Hair follicular keratinocyte (primary cell): ENCODE measurements at places on chromosomes 1 and 21. TPM values are rescaled to one million over a fixed set of nuclear protein-coding genes. Genes with fewer than 3 reads are reported as not detected.

DDR2 gene
- total RNA-seq, result 3.1 and 6.1 TPM in 2 replicates

NCAM2 gene
- 0.04 TPM in 1 of 2 replicates, not detected in the other for total RNA-seq

SELE gene
- not detected in 2 replicates for total RNA-seq

OR2AK2 gene
- total RNA-seq, result not detected in 2 replicates

DEPDC1 gene
- total RNA-seq, result 7.5 and 21.8 TPM in 2 replicates

BLACAT1 gene
- 1.8 and 2.4 TPM in 2 replicates for total RNA-seq

CLDN19 gene
- total RNA-seq, result not detected in 2 replicates

DCST1 gene
- total RNA-seq, result not detected in 2 replicates

SH3BGR gene
- 0.46 and 0.70 TPM in 2 replicates for total RNA-seq

RNF186 gene
- not detected in 2 replicates for total RNA-seq

TCHHL1 gene
- 0.08 TPM in 1 of 2 replicates, not detected in the other for total RNA-seq

NFASC gene
- total RNA-seq, result 1.4 and 1.6 TPM in 2 replicates

CFHR5 gene
- total RNA-seq, result not detected in 2 replicates

PROX1 gene
- total RNA-seq, result 0.15 and 0.16 TPM in 2 replicates

GSTM2 gene
- total RNA-seq, result 3.8 and 8.0 TPM in 2 replicates

EPS8L3 gene
- not detected in 2 replicates for total RNA-seq

CLCA1 gene
- total RNA-seq, result 0.08 TPM in 1 of 2 replicates, not detected in the other

ADAMTS1 gene
- total RNA-seq, result 9.9 and 13.7 TPM in 2 replicates

FMO5 gene
- 0.08 and 0.39 TPM in 2 replicates for total RNA-seq

LCE1C gene
- total RNA-seq, result 1.1 and 9.9 TPM in 2 replicates

PSEN2 gene
- total RNA-seq, result 9.8 and 13.1 TPM in 2 replicates

FALEC gene
- total RNA-seq, result not detected in 2 replicates

TTLL10 gene
- not detected in 2 replicates for total RNA-seq

TENT5C gene
- total RNA-seq, result 0.15 and 0.16 TPM in 2 replicates

AURKAIP1 gene
- 170 and 228 TPM in 2 replicates for total RNA-seq

AKNAD1 gene
- total RNA-seq, result 0.15 TPM in 1 of 2 replicates, not detected in the other

CASZ1 gene
- total RNA-seq, result 4.7 and 8.9 TPM in 2 replicates

HIVEP3 gene
- 0.95 and 1.7 TPM in 2 replicates for total RNA-seq

KRTAP21-2 gene
- not detected in 2 replicates for total RNA-seq

DMBX1 gene
- total RNA-seq, result not detected in 2 replicates

KLHDC9 gene
- total RNA-seq, result 0.68 and 2.7 TPM in 2 replicates

SHISAL2A gene
- total RNA-seq, result not detected in 2 replicates

OLIG2 gene
- total RNA-seq, result not detected in 2 replicates

USP48 gene
- 14.9 and 20.0 TPM in 2 replicates for total RNA-seq

ADCY10 gene
- 0.15 and 0.86 TPM in 2 replicates for total RNA-seq

TEDDM1 gene
- not detected in 2 replicates for total RNA-seq

ATAD3C gene
- total RNA-seq, result not detected in 2 replicates

USP25 gene
- 16.0 and 25.0 TPM in 2 replicates for total RNA-seq

COL8A2 gene
- total RNA-seq, result 4.8 and 11.9 TPM in 2 replicates

ESRRG gene
- total RNA-seq, result 0.04 and 0.08 TPM in 2 replicates

CASQ1 gene
- total RNA-seq, result not detected in 2 replicates

GSTM1 gene
- 8.1 and 18.4 TPM in 2 replicates for total RNA-seq

SIPA1L2 gene
- total RNA-seq, result 1.6 and 1.9 TPM in 2 replicates

RNU1-1 gene
- under 0.01 TPM in 2 replicates for total RNA-seq

SLAMF7 gene
- total RNA-seq, result 0.19 and 1.0 TPM in 2 replicates

SH2D1B gene
- total RNA-seq, result not detected in 2 replicates

TSPEAR gene
- total RNA-seq, result not detected in 2 replicates

IL12RB2 gene
- total RNA-seq, result 1.1 and 5.5 TPM in 2 replicates

ALDH9A1 gene
- 45.5 and 65.5 TPM in 2 replicates for total RNA-seq

TMEM54 gene
- total RNA-seq, result 294 and 312 TPM in 2 replicates

TRPM2 gene
- 0.46 TPM in 1 of 2 replicates, not detected in the other for total RNA-seq

TMPRSS2 gene
- total RNA-seq, result not detected in 2 replicates

LGR6 gene
- total RNA-seq, result 0.04 and 0.16 TPM in 2 replicates

OPRD1 gene
- not detected in 2 replicates for total RNA-seq

MPL gene
- 0.08 and 0.34 TPM in 2 replicates for total RNA-seq

IL20 gene
- total RNA-seq, result 5.0 and 13.7 TPM in 2 replicates

KLHL20 gene
- total RNA-seq, result 18.4 and 20.9 TPM in 2 replicates

S1PR1 gene
- 1.1 and 2.8 TPM in 2 replicates for total RNA-seq

DIO1 gene
- total RNA-seq, result not detected in 2 replicates

MORC3 gene
- 23.8 and 29.8 TPM in 2 replicates for total RNA-seq
